ENCODE measurements at places on chromosomes 2 and 18.
A peak's percentile ranks its signal among the peaks of the same experiment; 100 is the strongest.

- no peak for DNase-seq
Measured at GRCh38 chr18:36625386-36625785, 203.4 kb downstream of the TPGS2 start.

DNA sequence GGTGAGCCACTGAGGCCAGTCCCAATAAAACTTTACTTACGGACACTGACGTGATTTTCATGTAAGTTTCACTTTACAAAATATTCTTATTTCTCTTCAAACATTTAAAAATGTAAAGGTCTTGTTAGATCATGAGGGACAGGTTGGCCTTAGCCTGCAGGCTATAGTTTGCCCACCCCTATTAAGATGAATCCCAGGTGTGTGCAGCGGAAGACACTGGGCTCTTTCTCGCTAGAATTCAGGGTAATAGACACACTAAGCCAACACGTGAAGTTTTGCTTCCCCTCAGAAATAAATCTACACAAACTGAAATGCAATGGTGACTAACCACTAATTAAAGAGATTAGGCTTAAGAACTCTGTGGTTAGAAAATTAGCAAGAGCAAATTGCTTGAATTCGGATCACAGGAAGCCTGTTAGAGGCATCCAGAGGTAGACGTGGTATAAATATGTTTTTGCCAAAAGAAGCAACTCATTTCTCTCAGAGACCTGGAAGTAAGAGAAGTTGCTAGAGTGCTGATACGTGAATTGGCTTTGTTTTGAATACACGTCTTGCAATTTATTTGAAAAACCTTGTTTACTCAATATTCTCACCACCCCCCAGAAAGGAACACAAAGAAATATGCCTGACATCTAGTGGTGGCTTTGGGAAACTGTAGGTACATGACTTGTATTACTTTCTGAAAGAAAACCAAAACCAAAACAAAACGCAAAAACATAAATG lies 151.6 kb downstream of the DTNB start:
- peak; percentile 71 for DNase-seq

- DNase-seq: no peak
Measured at GRCh38 chr2:24317491-24317920, 42.8 kb downstream of the ITSN2 start.

DNA sequence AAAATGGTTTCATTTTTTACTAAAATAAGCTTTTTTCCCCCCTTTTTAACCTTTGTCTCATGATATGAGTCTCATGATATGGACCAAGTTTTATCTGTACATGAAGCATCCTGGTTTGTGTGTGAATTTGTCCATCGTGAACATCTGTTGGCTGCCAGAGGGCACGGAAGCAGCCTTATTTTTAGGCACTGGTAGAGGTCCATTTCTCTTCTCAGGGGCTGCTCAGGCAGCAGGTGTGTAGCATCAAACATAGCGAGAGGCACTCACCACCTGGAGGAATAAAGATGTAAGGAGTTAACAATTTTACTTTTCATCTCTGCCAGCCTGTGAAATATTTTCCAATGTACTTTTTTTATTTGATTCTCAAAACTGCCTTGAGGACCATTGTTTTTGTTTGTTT lies 134.5 kb downstream of the RHBDD1 start:
- DNase-seq: no peak

DNA sequence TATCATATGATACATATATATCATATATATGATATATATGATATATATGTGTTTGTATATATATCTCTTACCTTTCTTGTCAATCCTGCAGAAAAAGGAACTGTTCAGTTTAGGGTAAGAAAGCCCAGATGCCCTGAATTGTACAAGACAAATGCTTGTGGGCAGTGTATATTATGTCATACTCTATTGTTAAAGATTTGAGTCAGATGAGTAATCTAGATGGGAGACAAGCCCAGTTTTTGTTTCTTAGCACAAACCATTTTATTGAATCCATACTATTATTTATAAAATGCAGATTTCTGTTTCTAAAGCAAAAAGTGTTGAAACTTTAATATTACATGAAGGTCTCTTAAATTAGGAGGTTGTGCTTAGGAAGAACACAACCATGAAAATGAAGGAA lies 90.6 kb downstream of the VRK2 start:
- no peak for DNase-seq

DNA sequence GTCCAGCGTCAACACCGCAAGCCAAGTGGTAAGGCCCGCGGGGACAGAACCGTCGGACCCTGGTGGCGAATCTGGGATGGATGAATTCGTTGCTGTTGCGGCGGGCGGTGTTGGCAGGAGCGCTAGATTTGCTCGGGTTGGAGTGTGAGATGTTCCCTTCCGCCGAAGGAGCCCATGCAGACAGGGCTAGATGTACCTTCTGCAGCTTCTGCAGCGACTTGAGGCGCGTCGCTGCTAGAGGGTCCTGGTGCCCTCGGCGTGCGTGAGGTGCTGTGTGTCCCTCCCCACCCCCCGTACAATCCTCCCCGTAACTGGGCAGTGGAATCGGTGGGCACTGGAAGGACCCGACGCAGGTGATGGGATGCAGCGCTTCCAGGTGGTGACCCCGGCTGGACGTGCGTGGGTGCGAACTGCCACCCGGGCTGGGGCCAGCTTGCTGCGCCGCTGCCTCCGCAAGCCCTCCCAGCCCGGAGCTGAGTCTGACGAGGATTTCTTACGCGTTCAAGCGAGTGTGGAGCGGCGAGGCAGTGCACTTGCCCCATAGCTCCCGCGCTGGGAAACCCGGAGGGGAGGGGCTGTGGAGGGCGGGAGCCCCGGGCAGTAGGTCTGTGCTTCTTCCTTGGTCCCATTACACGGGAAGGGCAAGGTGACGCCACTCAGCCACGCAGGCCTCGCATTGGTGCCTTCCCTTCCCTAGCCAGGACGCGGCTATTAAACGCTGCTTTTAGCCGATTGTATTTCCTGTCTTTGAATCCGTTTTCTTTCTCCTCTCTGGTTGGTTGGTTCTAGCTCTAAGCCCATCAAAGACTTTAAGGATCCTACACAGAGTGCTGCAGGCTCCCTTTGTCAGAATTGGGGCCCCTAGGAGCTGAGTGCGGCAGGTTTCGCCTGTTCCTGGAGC lies 34.2 kb downstream of the CHRNA1 start:
- no peak for DNase-seq

DNA sequence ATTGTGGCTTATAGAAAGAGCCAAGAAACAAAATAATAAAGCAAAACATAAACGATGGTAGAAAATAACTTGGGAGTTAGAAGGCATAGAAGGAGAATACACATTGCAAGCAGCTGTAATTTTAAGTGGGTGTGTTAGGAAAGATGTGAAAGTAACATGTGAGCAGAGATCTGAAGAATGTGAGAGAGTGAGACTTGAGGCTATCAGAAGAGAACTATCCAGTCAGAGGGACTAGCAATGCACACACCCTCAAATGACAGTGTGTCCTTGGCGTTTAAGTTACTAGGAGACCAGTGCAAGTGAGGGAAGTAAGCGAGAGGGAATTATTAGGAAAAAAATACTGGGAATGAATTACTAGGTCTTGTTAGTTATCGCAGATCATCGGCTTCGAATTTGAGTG lies 304.9 kb downstream of the DSEL start:
- no peak for DNase-seq

DNA sequence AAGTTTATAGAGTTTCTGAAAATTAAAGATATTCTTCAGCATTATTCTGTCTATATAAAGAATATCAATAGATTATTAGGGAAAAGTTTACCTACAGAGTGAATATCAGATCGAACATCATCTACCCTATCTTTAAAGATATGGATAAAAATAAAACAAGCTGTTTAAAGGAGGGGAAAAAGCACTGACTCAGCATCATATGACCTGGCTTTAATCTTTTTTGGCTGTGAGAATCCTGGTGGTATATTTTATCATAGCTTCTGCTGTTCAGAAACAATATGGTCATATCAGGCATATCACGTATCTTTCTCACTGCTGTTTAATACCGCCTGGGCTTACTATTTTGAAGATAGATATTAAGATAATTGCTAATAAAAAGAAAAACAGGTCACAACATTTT lies 80.2 kb downstream of the NEB start:
- no peak for DNase-seq

- peak; percentile 8 for DNase-seq
Measured at GRCh38 chr2:156896294-156896693, 361.2 kb upstream of the GALNT5 start.

GRCh38 chr2:675051-675450 lies 2.2 kb downstream of the TMEM18 start:
- DNase-seq: no peak

DNA sequence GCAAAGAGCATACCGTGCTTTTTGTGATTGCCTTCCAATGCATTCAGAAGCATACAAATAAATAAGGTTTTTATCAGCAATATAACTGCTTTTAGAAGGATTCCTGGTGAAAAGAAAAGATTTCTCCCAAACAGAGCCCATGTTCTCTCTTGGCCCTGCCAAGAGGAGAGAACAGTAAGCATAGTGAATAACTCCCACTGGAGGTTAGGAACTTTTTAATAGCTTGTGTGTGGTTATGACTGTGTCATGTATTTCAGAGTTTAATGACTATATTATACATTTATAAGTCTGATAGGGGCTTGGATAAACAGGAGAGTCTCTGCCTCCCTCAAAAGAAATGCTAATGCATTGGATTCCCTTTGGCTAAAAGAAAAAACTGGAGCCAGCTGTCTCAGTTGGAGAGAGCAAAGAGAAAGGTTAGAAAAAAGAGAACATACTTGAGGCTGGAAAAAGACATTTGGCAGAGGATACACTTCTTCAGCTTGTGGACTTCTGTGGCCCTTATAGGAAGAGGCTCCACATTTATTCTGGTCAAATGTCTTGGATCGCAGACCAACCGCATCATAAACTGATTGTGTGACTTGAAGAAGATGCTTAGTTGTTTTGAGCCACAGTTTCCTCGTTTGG lies 63.0 kb upstream of the SPRED2 start:
- DNase-seq: no peak

- no peak for DNase-seq
Measured at GRCh38 chr2:14297906-14298305, 334.6 kb upstream of the LRATD1 start.

DNA sequence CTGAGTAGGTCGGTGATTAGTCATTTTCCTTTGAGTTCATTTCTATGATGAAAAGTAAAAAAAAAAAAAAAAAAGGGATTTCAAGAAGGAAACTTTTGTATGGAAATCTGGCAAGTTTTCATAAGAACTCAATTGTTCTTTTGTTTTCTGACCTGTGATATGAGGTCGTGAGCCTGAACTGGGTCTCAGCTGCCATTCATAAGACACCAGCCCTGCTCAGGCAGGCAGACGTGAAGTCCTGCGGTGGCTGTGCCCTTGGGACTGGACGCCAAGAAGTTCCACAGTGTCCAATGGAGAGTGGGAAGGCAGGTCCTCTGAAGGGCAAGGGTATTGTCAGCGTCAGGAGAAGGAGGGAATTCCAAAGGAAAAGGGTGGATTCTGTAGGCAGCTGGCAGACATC lies 183.9 kb downstream of the NCK2 start:
- DNase-seq: no peak

DNA sequence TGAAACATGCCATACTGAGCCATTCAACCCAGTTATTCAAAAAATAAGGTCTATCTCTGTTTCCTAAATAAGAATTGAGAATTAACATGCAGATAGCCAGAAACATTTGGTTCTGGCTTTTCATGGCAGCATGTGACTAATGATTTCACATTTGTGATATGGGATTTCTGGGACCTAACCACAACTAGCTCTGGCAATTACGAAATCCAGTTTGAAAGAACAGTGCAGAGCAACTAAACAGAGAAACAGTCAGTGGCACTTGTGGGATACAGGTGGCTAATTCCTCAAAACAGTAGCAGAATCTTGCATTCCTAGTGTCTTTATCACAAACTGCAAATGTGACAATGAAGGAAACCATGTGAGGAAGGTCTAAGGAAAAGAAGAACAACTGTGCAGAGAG lies 637.8 kb upstream of the CHAC2 start:
- DNase-seq: peak; percentile 1

GRCh38 chr2:121039679-121040078 lies 245.3 kb downstream of the TFCP2L1 start:
- DNase-seq: no peak

GRCh38 chr2:238632181-238633060 lies 205.7 kb downstream of the ASB1 start:
- no peak for DNase-seq

GRCh38 chr2:145399131-145399530 lies 879.2 kb upstream of the ZEB2 start:
- no peak for DNase-seq

DNA sequence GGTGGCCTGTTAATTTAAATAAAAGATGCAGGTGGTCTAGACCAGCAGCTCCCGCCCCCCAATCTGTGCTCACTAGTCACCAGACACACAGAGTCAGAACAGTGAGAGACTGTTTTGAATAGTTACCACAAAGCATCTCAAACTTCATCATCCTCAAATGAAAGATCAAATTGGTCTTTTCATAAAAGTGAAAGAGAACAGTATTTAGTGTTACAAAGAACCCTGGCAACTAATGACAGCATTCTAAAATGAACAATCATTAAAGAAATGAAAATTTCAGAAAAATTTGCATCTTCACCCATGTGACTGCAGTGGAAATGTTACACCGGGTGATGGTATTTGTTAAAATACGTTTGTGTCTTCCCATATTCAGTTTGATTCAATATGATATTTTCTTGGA lies 65.5 kb upstream of the PMAIP1 start:
- no peak for DNase-seq

DNA sequence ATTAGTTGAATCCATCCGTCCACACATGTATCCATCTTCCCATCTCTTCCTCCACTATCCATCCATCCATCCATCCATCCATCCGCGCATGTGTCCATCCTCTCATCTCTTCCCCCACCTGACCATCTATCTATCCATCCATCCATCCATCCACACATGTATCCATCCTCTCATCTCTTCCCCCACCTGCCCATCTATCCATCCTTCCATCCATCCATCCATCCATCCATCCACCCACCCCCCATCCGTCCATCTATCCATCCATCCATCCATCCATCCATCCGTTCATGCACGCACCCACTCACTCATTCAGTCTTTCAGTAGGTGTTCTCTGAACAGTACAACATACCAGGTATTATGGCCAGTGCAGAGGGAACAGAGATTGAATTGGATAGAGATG lies 18.9 kb upstream of the GREB1 start:
- no peak for DNase-seq

- no peak for DNase-seq
Measured at GRCh38 chr2:12363138-12363537, 353.6 kb upstream of the TRIB2 start.

DNA sequence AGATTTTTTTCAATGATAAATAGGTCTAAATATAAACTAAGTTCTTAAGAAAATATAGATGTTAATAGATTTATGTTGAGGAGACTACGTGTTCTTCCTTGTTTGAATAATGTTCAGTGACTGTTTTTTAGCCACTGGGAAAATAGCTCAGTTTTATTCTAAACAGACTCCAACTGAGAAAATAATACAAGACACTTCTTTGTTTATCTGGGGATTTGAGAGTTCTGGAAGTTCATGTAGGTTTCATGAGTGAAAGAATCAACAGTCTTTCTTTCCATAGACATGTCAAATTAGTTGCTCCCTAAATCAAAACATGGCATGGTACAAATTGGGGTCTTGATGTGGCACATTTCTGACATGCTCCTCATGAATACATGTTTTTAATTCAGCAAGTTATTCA lies 177.7 kb downstream of the MREG start:
- no peak for DNase-seq

GRCh38 chr2:132550946-132551345 lies 119.1 kb downstream of the LYPD1 start:
- DNase-seq: peak; percentile 10
